Renal pelvis (tissue), 12 donors: ENCODE measurements at places on chromosomes 16 and 17. TPM values are rescaled to one million over a fixed set of nuclear protein-coding genes. Genes with fewer than 3 reads are reported as not detected.

The IGF2BP1 gene
- 27.0 TPM for polyA plus RNA-seq

The ATP1B2 gene
- 21.5 TPM for polyA plus RNA-seq

The CD300C gene
- polyA plus RNA-seq, result 0.59 TPM

- DNase-seq, result no peak
Measured at GRCh38 chr17:79243996-79244395, 169.4 kb downstream of the ENGASE start.

The FNDC8 gene
- polyA plus RNA-seq, result 0.11 TPM

- no peak for DNase-seq
Measured at GRCh38 chr16:67672739-67673662, 6.4 kb downstream of the C16orf86 start.

The GID4 gene
- 14.0 TPM for polyA plus RNA-seq

- peak; percentile 39 for DNase-seq
Measured at GRCh38 chr17:63700528-63701455, 867 bp upstream of the LIMD2 start.

GRCh38 chr17:15124746-15125145 is 140.4 kb downstream of the PMP22 start:
- no peak for DNase-seq

DNA sequence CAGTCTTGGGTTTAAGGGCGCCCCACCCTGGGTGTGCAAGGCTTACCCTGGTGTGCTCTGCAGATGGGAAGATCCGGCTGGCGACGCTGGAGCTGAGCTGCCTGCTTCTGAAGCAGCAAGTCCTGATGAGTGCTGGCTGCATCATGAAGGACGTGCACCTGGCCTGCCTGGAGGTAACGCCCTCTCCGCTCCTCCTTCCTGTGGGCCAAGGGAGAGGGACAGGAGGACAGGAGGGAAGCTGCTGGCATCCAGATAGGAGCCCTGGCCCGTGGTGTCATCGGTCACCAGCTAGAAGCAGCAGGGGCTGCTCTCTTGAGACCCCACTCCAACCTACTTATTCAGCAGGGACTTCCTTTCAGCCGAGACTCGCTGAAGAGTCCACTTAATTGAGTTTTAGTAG is 97.8 kb downstream of the CLEC16A start:
- DNase-seq, result no peak

The SAT2 gene
- polyA plus RNA-seq, result 161 TPM

- DNase-seq, result peak; percentile 33
Measured at GRCh38 chr17:28811651-28812090, 30.9 kb downstream of the FAM222B start.

The LGALS9B gene
- polyA plus RNA-seq, result not detected

The RNF222 gene
- 0.18 TPM for polyA plus RNA-seq

GRCh38 chr17:70810609-70811008 is 641.3 kb downstream of the KCNJ2 start:
- no peak for DNase-seq

GRCh38 chr17:13031718-13032350 is 14.0 kb upstream of the ELAC2 start:
- no peak for DNase-seq

- no peak for DNase-seq
Measured at GRCh38 chr17:27320222-27320560, 26.3 kb downstream of the WSB1 start.

- no peak for DNase-seq
Measured at GRCh38 chr16:77948835-77949234, 73.5 kb upstream of the CLEC3A start.

- DNase-seq, result no peak
Measured at GRCh38 chr17:29586676-29587469, 2.6 kb downstream of the GIT1 start.

DNA sequence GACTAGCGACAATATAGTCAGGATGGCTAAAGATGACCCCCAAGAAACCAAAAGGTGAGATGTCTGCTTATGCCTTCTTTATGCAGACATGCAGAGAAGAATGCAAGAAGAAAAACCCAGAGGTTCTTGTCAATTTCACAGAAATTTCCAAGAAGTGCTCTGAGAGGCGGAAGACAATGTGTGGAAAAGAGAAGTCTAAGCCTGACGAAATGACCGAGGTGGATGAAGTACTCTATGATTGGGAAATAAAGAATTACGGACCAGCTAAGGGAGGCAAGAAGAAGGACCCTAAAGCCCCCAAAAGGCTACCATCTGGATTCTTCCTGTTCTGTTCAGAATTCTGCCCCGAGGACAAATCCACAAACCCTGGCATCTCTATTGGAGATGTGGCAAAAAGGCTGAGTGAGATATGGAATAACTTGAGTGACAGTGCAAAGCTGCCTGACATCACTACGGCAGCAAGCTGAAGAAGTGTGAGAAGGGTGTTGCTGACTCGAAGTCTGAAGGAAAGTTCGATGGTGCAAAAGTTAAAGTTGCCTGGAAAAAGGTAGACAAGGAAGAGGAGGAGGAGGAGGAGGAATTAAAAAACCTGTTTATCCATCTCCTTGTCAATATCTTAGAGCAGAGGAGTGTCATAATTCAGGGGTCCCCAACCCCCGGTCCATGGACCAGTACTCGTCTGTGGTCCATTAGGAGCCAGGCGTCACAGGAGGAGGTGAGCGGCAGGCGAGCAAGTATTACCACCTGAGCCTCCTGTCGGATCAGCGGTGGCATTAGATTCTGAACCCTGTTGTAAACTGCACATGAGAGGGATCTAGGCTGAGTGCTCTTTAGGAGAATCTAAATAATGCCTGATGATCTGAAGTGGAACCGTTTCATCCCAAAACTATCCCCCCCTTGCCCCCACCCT is 25.1 kb upstream of the ADGRG1 start:
- DNase-seq, result no peak

- DNase-seq, result no peak
Measured at GRCh38 chr16:8237452-8237851, 352.9 kb downstream of the TMEM114 start.

The SOST gene
- polyA plus RNA-seq, result 59.3 TPM

- no peak for DNase-seq
Measured at GRCh38 chr16:30757316-30757715, 4.5 kb downstream of the CFAP119 start.

GRCh38 chr16:10154389-10154788 is 27.8 kb downstream of the GRIN2A start:
- DNase-seq, result no peak

DNA sequence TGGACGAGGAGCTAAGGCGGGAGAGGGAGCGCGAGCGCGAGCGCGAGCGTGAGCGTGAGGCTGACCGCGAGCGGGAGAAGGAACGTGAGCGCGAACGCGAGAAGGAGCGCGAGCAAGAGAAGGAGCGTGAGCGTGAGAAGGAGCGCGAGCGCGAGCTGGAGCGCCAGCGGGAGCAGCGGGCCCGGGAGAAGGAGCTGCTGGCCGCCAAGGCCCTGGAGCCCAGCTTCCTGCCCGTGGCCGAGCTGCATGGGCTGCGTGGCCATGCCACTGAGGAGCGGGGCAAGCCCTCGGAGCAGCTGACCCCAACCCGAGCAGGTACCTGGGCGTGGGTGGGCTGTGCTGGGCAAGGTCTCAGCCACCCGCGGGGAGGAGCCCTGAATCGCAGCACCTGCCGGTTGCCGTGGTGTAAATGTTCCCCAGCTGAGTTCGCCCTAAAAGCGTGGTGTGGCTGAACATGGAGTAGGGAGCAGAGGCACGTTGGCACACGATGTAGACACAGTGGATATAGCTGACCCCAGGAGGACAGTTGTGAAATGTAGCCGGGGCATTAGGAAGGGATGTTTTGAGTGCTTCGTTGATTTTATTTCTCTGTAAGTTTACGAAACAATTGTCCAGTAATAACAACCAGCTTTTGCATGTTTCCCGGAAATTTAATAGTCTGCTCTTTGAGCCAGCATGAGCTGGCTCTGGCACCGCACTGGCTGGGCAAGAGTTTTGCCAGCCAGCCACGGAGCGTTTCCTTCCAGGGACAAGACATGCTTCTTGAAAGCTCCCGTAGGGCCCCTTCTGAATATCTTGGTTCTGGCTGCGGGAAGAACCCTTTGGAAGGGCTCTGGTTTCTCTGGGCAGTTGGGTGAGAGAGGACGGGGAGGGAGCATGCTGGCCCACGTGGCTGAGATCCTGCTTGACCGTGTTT is 32.1 kb downstream of the GINS2 start:
- no peak for DNase-seq

GRCh38 chr16:84672276-84673202 is 24.2 kb downstream of the KLHL36 start:
- DNase-seq, result no peak
